Right hindlimb (tissue), 1 donor: ENCODE measurements at places on chromosomes 1 and 21.

GRCh38 chr1:203567596-203567995, 59.0 kb upstream of the ATP2B4 start:
- no peak for DNase-seq

GRCh38 chr1:53837646-53837923, 511 bp downstream of the NDC1 start:
- no peak for DNase-seq

- no peak for DNase-seq
Observed at GRCh38 chr1:164905869-164906268, 346.9 kb downstream of the PBX1 start.

DNA sequence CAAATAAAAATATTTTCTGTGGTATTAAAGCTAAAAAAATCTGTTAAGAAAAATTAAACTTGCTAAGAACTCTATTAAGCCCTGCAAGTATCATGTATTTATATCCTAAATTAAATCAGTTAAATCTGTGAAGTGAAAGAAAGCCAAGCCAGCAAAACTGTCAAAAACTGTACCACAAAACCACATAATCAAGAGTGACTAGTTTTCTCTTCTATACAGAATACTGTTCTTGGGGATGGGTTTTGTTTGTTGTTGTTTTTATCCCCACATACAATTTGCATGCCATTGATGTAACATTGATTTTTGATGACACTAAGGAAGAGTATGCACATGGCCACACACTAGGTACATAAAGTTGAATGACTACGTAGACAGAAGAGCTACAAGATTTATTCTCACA, 20.4 kb downstream of the DPH5 start:
- no peak for DNase-seq

GRCh38 chr1:155195201-155196102, 12.2 kb downstream of the THBS3 start:
- DNase-seq = no peak
